ENCODE measurements at places on chromosomes 12 and 14.

- DNase-seq = no peak
These were observed 17.8 kb downstream of the RASSF8 start for GRCh38 chr12:25976289-25976688.

- DNase-seq = no peak
These were observed 79.7 kb downstream of the SPTB start for GRCh38 chr14:64800000-64800399.

DNA sequence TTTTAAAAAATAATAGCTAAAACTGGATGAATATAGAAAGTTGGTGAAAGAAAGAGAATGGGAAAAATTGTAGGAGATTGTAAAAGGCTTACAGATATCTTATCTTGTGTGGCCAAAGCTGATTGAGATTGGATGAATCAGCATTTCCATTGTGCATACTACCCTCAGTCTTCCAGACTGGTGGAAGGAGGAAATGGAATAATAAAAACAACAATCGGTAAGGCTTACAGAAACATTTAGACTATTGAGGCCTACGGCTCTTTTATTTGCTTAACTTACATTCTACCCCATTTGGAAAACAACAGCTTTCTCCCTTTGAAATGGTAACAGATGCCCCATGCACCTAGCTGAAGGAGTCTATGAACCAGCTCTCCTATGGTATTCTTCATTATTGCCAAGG is 129.8 kb downstream of the PTPRB start:
- DNase-seq = peak; percentile 69

DNA sequence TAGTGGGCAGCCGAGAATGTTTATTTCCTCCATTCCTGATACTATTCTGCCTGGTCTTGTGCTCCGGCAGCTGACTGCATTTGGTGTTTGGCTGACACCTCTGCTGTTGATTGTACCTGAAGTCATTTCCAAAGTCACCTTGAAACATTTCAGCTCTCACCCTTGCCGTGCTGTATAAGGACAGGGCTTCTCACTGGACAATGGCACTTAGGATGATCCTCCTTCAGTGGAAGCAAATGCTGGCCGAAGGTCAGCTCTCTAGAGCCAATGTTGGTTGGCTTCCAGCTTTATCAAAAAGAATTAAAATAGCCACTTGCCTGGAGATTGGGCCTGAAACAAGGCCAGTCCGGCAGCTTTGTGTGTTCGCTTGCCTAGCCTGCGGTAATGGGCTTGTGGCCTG is 44.0 kb downstream of the ACACB start:
- no peak for DNase-seq
